ENCODE measurements at places on chromosomes 3 and 15. TPM values are rescaled to one million over a fixed set of nuclear protein-coding genes. Genes with fewer than 3 reads are reported as not detected.

DNA sequence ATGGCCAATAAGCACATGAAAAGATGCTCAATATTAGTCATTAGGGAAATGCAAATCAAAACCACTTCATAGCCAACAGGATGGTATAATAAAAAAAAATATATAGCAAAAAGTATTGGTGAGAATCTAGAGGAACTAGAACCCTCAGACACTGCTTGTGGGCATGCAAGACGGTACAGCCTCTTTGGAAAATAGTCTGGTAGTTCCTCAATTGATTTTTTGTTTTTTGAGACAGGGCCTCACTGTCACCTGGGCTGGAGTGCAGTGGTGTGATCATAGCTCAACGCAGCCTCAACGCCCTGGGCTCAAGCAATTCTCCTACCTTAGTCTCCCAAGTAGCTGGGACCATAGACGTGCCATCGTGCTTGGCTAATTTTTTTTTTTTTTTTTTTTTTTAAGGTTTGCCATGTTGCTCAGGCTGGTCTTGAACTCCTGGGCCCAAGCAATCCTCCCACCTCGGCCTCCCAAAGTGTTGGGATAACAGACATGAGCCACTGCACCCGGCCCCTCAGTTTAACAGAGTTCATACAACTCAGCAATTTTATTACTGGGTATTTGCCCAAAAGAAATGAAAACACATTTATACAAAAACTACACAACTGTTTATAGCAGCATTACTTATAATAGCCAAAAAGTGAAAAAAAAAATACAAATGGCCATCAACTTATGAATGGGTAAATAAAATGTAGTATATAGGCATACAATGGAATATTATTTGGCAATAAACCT, 5.1 kb downstream of the PRC1 start:
- DNase-seq = no peak

GRCh38 chr3:171481011-171481410, 20.8 kb upstream of the TNIK start:
- no peak for DNase-seq

The ST3GAL6 gene
- total RNA-seq = 24.8 TPM

The CX3CR1 gene
- not detected for total RNA-seq

DNA sequence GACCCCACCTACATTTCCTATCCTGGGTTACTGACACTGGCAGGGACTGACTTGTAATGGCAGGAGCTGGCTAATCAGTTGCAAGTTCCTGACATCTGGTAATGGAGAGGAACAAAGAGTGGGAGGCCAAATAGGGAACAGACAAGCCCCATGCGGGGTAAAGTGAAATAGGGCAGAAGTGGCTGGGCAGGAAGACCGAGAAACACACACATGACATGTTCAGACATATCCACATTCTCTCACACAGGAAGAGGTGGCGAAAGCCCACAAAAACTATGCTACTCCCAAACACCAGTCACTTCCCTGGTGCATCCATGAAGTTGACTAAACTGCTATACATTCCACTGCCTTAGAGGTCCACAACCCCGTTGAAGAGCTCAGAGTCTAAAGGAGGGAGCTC, 394.1 kb upstream of the TBL1XR1 start:
- DNase-seq = no peak
